ENCODE measurements at places on chromosomes 6 and 20.
A peak's percentile ranks its signal among the peaks of the same experiment; 100 is the strongest.

- peak; percentile 24 for DNase-seq
Observed at GRCh38 chr6:33851959-33852358, 48.2 kb upstream of the MLN start.

DNA sequence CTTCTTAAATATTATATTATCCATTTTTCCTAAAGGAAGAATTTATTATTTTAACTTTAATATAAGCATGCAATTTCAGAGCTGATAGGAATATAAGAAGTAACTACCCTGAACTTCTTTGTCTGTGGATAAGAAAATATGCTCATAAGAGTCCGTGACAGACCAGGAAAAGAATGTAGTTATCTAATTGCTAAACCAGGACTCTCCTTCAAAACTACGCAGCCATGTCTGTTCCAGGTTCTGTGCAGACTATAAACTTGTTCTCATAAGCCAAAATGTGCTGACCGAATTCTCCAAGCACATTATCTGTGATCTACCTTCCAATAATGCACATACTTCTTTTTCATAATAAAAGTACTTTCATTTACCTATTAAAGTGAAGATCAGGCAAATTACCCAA is 116.5 kb downstream of the TRDN start:
- no peak for DNase-seq

DNA sequence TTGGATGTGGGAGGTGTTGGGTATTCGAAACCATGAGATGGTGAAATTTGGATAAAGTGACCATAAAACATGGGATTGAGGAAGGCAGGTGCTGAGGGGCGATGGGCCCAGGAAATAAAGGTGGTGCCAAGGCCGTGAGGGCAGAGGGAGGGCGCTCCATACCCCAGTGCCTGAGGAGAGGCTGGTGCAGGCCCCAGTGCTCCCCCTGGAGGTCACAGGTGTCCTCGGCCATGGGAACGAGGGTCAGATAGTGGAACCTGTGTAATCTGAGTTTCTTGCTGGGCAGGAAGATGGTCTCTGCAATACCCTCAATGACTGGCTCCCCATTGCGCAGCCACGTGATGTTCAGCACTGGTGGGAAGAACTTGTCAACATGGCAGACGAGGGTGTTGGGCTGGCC is 16.2 kb downstream of the HLA-DPB1 start:
- DNase-seq = no peak

DNA sequence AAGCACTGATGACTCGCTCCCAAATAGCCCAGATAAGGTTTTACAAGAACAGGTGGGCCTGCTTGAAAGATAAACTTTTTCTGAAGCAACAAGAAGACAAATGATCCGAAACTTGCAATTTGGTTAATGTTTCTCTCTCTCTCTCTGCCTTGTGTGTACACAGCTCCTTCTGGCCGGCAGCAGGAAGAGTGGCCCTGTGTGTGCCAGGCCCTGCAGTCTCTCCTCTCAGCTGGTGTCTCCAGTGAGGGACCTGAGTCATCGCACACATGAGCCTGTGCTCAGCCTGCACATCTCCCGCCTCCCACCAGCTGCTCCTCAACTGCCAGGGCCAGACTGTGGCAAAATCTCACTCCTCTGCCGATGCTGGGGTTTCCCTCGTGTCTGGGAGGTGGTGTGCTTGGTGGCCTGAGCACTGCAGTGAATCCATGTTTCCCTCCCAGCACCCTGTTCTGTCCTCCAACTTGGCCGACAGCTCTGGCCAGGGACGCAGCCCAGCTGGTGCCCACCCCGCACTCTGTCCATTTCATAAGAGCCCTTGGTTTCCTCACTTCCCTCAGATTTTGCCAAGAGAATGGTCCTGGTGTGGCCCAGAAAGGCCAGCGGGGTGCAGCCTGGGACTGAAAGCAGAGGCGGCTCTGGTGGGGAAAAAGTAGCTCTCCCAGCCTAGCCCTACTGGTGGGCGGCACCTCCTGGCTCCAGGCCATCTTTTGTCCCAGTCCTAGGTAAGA is 49.4 kb downstream of the ERMARD start:
- DNase-seq = peak; percentile 75

DNA sequence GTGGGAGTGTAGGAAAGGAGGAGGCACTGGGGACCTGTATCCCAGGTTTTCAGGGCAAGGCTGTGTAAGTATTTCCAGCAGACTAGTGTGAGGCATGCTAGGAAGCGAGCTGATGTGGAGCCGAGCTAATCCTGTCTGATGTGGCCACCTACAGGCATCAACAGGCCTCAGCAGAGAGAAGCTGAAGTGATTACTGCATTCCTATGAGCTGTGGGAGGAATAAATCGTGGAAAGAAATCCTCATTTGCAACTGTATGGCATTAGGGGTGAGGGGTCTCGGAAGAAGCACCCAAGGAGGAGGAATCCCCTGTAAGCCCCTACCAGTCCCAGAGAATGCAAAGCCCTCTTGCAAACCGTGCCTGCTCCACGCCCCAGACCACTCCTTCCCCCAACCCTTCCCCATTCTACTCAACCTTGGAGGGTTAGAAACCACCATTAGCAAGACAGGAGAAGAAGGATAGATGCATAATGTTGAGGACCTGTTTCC is 41.6 kb downstream of the C6orf15 start:
- peak; percentile 48 for DNase-seq

Data from HuH-7.5 (cell line).